ENCODE measurements at places on chromosomes 2 and 18. TPM values are rescaled to one million over a fixed set of nuclear protein-coding genes. Genes with fewer than 3 reads are reported as not detected.

DNA sequence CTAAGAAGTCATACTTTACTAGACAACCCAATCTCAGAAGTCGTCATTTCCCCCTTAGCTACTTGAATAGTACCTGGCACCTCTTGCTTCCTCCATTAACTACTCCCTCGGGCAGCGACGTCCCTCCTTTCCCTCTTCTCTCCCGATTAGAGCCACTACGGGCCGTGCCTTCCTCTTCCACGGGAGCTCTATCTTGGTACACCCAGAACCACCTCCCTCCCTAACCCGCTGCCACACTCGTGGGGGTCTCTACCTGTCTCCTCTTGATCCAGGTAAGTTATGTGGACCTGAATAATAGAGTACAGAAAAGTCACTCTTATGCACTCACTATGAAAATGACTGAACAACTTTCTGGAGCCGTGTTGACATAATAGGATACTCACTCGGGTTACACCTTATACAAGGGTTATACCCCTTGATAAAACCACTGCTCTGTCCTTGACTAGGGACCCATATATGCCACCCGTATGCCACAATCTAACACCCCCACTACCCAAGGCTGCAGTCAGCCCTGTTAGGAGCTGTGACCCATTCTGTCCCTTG is 595 bp upstream of the HDHD2 start:
- peak overlapping the region; percentile 87 for H3K27ac ChIP-seq
- H3K4me1 ChIP-seq, result peaks cover 29% of the 10 kb centered on the region
- H3K4me3 ChIP-seq, result peak overlapping the region; percentile 69
- no peaks in the 10 kb centered on the region for H3K27me3 ChIP-seq

Gene NYAP2
- total RNA-seq, result not detected

Gene RBM44
- 1.8 TPM for total RNA-seq

Gene C2orf80
- not detected for total RNA-seq

- peaks cover 50% of the 10 kb centered on the region for H3K4me1 ChIP-seq
- H3K27me3 ChIP-seq, result no peaks in the 10 kb centered on the region
- H3K4me3 ChIP-seq, result peak overlapping the region; percentile 35
- peak; percentile 86 for DNase-seq
- peaks cover 2% of the 10 kb centered on the region for H3K36me3 ChIP-seq
Observed at GRCh38 chr18:13382366-13382953, 163.9 kb downstream of the LDLRAD4 start.

DNA sequence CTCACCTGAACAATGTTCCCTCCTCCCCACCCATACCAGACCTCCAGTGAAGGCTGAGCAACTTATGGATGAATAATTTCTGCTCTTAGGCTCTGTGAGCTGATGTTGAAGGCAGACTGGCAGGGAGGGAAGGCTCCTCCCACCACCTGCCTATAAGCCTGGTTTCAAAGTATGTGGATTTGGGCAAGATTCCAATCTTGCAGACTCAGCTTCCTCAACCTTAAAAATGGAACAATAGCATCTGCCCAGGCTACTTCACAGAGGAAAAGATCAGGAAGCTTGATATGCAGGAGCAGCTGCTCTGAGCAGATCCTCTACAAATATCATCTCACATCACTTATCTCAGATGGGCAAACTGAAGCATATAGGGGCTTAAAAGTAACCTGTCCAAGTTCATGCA is 112.2 kb downstream of the ZFP36L2 start:
- H3K27ac ChIP-seq, result no peak overlapping the region
- no peaks in the 10 kb centered on the region for H3K36me3 ChIP-seq
- no peak overlapping the region for H3K4me3 ChIP-seq
- H3K4me1 ChIP-seq, result peaks cover 8% of the 10 kb centered on the region
- no peaks in the 10 kb centered on the region for H3K27me3 ChIP-seq
- no peak for DNase-seq

Gene SP9
- not detected for total RNA-seq

Gene EFR3B
- 1.7 TPM for total RNA-seq

DNA sequence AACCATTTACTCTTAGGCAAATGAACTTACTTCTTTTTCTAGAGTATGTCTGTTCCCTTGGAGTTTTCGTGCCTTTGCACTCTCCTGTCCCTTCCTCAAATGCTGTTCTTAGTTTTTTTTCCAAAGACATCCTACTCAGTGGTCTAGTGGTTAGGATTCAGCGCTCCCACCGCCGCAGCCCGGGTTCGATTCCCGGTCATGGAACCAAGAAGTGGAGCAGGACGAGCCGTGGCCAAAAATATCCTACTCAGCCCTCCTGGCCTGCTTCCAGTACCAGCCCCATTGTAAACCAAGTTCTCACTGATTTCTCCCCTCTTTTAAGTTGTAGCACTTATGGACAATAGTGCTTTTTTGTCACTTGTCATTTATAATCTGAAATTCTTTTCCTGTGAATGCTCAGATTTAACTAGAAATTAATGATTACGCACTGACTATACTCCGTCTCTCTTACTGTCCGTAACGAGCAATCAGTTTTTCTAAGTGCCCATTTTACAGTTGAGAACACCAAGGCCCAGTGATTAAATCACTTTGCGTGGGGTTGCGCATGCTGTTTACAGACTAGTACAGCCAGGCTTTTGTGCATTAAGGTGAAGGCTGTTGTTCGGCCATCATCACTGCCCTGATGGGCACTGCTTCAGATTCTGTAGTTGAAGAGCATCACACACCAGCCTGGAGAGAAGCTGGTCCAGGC is 17.9 kb downstream of the GREB1 start:
- no peak for DNase-seq
- no peak overlapping the region for H3K27ac ChIP-seq
- no peak overlapping the region for H3K4me3 ChIP-seq
- H3K36me3 ChIP-seq, result no peaks in the 10 kb centered on the region
- no peaks in the 10 kb centered on the region for H3K27me3 ChIP-seq
- no peaks in the 10 kb centered on the region for H3K4me1 ChIP-seq

GRCh38 chr2:3079466-3079865 is 298.2 kb downstream of the EIPR1 start:
- peaks cover 6% of the 10 kb centered on the region for H3K27me3 ChIP-seq
- no peak overlapping the region for H3K27ac ChIP-seq
- no peaks in the 10 kb centered on the region for H3K4me1 ChIP-seq
- DNase-seq, result no peak
- H3K4me3 ChIP-seq, result no peak overlapping the region
- no peaks in the 10 kb centered on the region for H3K36me3 ChIP-seq

DNA sequence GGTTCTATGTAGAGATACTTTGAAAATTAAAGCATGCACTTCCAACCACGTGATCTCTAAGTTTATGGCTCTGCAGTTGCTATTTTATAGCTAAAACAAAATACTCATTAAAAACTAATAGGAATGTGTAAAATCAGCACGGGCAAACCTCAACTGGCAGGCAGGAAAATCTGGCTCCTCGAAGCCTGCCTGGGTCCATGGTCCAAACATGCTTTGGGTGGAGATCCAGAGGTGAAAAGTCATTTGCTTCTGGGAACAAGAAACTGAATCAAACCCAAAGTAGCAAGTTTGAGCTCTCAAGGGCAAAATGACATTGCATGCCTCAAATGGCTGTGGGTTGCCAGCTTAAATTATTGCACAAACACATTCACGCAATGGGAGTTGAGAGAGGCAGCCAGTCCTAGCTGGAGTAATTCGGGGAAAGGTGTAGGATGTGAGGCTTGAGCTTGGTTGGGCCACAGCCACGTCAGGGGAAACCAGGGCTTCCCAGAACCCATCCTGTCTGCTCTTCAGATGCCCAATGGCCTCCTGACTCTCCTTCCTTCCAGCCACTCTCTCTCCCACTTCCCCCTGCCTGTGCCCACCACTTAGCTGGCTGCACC is 75.2 kb upstream of the LCLAT1 start:
- H3K4me3 ChIP-seq, result no peak overlapping the region
- H3K27me3 ChIP-seq, result no peaks in the 10 kb centered on the region
- no peak overlapping the region for H3K27ac ChIP-seq
- no peak for DNase-seq

DNA sequence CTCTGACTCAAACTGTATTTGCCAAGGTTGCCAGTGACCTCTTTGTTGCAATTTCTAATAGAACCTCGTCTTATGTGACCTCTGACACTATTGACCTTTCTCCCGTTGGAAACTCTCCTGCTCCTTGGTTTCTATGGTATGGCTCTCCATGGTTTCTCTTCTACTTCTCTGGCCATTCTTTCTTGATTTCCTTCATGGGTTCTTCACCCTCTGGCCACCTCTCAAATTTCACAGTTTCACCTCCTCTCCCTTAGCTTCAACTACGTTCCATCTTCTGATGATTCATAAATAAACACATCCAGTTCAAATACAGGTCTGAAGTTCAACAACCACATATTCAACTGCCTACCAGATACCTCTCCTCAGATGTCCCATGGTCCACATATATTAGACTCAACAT is 109.5 kb downstream of the CACNB4 start:
- H3K4me1 ChIP-seq, result no peaks in the 10 kb centered on the region
- no peak overlapping the region for H3K4me3 ChIP-seq
- H3K36me3 ChIP-seq, result no peaks in the 10 kb centered on the region
- DNase-seq, result no peak
- no peaks in the 10 kb centered on the region for H3K27me3 ChIP-seq

DNA sequence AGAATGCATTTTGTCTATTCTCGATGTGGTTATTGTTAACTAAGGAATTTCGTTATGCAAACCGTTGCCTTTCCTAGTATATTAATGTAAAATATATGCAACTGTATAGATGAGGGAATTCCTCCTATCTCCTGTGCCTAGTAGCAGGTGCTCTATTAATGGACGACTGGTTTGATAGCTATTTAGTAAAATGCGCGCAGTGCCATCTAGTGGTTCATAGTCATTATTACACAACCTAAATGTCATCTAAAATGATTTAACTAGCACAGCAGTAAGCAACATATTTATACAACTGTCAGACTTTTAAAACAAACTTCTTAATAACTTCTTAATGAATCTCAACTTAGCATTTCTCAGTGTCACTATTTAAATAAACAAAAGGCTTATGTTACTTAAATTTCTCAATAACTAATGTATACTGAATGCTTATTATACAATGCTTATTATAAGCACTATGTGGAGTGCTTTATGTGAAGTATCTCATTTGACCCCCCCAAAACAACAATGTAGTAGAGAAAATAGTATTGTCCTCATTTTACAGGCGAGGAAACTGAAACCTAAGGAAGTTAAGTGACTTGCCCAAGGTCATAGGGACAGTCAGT is 77.9 kb downstream of the DTNA start:
- H3K27ac ChIP-seq, result no peak overlapping the region
- H3K36me3 ChIP-seq, result no peaks in the 10 kb centered on the region
- H3K27me3 ChIP-seq, result no peaks in the 10 kb centered on the region
- no peak overlapping the region for H3K4me3 ChIP-seq

Gene APOB
- total RNA-seq, result 0.72 TPM

DNA sequence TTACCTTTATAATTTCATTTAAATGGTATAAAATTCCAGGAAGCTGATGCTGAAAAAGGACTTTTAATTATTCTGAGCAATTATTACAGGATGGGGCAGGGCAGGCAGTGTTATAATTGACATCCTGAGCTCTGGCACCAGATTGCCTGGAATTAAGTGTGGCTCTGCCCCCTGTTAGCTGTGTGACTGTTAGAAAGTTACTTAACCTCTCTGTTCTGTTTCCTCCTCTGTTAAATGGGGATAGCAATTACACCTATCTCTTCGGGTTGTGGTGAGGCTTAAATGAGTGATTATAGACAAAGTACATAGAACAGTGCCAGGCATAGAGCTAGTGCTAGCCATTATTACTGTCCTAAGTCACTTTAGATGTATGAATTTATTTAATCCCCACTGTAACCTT is 327.3 kb downstream of the SMAD2 start:
- H3K27ac ChIP-seq, result no peak overlapping the region
- no peaks in the 10 kb centered on the region for H3K4me1 ChIP-seq
- no peaks in the 10 kb centered on the region for H3K27me3 ChIP-seq

DNA sequence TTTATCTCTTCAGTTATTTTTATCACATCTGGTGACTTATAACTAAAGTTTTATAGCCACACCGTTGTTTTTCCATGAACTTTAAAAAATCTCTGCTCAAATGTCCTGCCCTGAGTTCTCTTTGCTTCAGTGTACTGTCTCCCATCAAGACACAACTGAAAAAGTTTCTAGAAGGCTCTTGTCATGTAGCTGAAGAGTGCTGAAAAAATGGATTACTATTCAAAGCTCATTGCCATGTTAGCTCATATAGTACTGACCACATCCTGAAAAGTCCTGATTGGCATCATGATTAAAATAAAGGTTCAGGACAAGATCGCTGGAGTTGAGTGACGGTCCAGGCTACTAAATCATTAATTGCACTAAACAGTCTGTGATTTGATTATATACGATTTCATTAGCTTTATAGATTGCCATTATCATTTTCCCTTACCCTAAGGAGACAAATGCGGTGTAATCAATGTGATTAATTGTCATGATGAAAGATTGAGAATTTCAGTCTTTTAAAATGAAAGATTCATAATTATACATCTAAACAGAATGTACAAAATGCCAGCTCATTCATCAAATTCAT is 62.2 kb downstream of the MFSD6 start:
- H3K4me1 ChIP-seq, result peaks cover 42% of the 10 kb centered on the region
- H3K27me3 ChIP-seq, result no peaks in the 10 kb centered on the region
- DNase-seq, result no peak
- no peak overlapping the region for H3K4me3 ChIP-seq

DNA sequence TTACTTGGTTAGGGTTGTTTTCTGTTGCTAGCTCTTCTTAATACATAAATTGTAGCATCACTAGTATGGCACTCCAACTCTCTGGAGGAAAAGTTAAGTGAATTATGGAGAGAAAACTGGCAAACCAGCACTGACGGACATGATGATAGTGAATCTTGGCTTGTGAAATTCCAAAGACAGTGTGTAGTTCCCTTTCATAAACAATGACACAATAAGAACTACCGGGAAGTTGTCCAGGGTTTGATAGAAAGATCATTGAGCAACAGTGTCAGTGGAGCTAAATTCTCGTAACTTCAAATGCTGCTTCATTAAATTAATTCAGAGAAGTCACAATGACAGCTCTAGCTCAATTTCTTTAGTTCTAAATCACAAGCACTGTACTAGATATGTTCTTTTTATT is 66.5 kb downstream of the RIT2 start:
- H3K4me1 ChIP-seq, result no peaks in the 10 kb centered on the region
- no peak for DNase-seq
- no peaks in the 10 kb centered on the region for H3K36me3 ChIP-seq
- H3K27me3 ChIP-seq, result no peaks in the 10 kb centered on the region
- no peak overlapping the region for H3K4me3 ChIP-seq
- H3K27ac ChIP-seq, result no peak overlapping the region

Gene KANSL1L
- 32.2 TPM for total RNA-seq

Gene DARS1
- 244 TPM for total RNA-seq

Gene CRYBA2
- not detected for total RNA-seq

- H3K4me1 ChIP-seq, result peaks cover 42% of the 10 kb centered on the region
- peak overlapping the region; percentile 58 for H3K27ac ChIP-seq
- peaks cover 41% of the 10 kb centered on the region for H3K36me3 ChIP-seq
- H3K4me3 ChIP-seq, result no peak overlapping the region
- no peak for DNase-seq
- H3K27me3 ChIP-seq, result no peaks in the 10 kb centered on the region
Observed at GRCh38 chr2:25275575-25275965, 66.2 kb downstream of the DNMT3A start.

Gene FAM237A
- total RNA-seq, result not detected

GRCh38 chr2:202064881-202065230 is 8.2 kb upstream of the KIAA2012 start:
- H3K4me1 ChIP-seq, result peaks cover 12% of the 10 kb centered on the region
- H3K4me3 ChIP-seq, result no peak overlapping the region
- no peaks in the 10 kb centered on the region for H3K27me3 ChIP-seq
- DNase-seq, result no peak
- H3K36me3 ChIP-seq, result no peaks in the 10 kb centered on the region
- no peak overlapping the region for H3K27ac ChIP-seq

Gene MAB21L4
- total RNA-seq, result 0.55 TPM

- no peaks in the 10 kb centered on the region for H3K36me3 ChIP-seq
- H3K27me3 ChIP-seq, result no peaks in the 10 kb centered on the region
- H3K4me3 ChIP-seq, result no peak overlapping the region
- DNase-seq, result no peak
- no peaks in the 10 kb centered on the region for H3K4me1 ChIP-seq
- no peak overlapping the region for H3K27ac ChIP-seq
Observed at GRCh38 chr2:169676357-169676756, 17.8 kb downstream of the CFAP210 start.

All from stomach (tissue), 19 donors.